Suppressor macrophage treated with lipopolysaccharide for 1 hour (primary cell): ENCODE measurements at places on chromosomes 1 and 21.

GRCh38 chr21:35508139-35508888, 459.2 kb upstream of the RUNX1 start:
- DNase-seq, result peak; percentile 91

DNA sequence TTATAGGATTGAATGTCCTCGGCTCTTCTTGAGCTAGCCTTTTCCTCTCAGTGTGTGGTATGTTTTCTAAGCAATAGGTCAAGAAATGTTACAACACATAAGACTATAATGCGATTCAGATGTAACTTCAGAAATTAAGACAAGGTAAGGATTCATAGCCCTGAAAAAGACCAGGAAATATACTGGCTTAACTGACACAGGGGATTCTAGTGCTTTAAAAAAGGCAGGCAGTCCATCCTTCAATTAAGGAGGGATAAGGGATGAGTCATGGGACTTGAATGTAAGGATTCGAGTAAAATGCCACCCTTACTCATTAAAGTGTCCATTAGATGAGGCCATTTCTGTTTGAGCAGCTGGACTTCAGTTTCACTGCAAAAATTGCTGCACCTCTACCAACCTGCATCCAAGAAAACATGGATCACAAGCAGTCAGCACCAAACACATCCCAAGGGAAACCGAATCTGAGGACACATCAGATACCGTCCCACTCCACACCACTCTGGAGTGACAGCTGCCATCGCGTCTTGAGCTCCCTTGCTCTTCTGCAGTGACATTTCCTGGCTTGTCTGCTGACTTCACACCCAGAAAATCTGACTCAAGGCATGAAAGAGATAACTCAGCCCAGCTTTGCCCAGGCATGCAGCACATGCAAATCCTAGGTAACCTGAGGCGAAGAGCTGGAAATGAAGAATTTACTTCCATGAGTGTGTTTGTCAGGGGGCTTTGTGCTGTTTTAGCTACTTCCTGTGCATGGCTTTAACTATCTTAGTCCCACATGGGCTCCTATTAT, 37.8 kb downstream of the NGF start:
- no peak for DNase-seq

GRCh38 chr1:64251971-64252370, 48.5 kb downstream of the UBE2U start:
- no peak for DNase-seq

- DNase-seq, result no peak
Measured at GRCh38 chr21:25834381-25834780, 99.6 kb downstream of the GABPA start.

DNA sequence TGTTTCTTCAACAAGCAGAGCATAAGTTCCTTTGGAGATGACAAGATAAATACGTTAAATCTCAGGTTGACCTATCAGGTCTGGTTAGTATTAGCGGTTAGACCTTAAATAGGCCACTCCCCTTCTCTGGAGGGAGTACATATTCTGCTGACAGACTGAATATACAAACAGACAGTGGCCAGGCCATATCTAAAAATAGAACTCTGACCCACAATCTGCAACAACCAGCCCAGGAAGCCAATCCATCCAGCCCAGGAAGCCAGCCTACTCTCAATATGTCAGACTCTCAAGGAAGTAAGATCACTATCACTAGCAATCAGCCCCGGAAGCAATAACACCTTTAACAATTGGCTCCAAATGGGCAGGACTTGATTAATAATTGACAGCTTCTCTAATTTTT, 6.7 kb downstream of the IL20 start:
- no peak for DNase-seq

GRCh38 chr1:109243221-109243620, 6.1 kb upstream of the CELSR2 start:
- DNase-seq, result no peak

GRCh38 chr1:229047840-229048620, 222.9 kb upstream of the RAB4A start:
- DNase-seq, result no peak

DNA sequence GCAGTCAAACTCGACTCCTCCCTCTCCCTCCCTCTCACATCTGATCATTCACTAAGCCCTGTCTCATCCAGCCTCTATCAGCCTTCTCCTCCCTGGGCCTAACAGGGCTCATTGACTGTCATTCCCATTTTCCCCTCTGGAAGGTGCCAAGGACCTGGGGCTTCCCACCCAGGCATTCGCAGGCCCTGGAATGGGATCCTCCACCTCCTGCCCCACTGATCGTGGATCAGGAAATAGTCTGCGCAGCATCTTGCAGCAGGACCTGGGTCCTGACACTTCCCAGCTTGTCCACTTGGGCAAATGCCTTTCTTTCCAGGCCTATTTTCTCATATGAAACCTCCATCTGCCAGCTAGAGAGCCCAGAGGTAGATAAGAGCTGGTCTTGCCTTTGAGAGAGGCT, 71.2 kb upstream of the ZC3H12A start:
- DNase-seq, result no peak

GRCh38 chr1:59718989-59719360, 95.8 kb upstream of the HOOK1 start:
- no peak for DNase-seq

DNA sequence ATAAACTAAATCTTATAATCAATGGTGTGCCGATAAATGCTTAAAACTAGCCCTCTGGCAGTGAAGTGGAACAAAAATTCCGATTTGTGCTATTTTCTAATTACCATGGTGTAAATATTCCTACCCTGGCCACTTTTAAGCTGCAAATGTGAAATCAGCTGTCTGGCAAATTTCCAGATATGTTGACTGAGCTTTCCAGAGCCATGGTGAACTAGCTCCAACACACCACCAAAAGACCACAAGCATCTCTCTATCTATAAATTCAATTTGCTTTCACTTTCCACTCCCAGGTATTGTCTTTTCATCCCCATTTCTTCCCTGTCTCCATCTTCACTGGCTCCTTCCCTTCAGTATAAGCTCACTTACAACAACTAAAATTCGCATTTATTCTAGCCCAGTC, 152.3 kb upstream of the RGS18 start:
- DNase-seq, result no peak

GRCh38 chr1:59738152-59738551, 76.6 kb upstream of the HOOK1 start:
- DNase-seq, result no peak

- peak; percentile 77 for DNase-seq
Measured at GRCh38 chr1:228459091-228459993, 27.8 kb upstream of the RNF187 start.

DNA sequence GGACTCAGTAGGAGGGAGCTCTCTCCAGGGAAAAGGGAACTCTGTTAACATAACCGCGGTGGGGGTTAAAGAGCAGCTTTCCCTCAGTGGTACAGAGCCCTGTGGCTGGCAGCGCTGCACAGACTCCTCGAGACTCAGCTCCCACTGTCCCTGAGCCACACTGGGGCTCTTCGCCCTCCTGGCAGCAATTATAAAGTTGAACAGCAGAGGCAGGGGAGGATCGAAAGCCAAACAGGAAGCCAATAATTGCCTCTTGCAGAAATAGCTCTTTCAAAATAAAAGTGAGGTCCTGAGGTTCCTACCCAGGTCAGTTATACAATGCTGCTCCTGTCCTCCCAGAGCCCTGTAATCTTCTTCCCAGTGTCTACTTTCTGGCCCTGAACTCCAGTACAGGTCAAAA, 77.0 kb downstream of the FAM78B start:
- no peak for DNase-seq

GRCh38 chr1:226332947-226333346, 24.0 kb upstream of the LIN9 start:
- DNase-seq, result no peak

- peak; percentile 96 for DNase-seq
Measured at GRCh38 chr1:227734856-227735538, at the start of the genes JMJD4 and SNAP47. JMJD4 (minus strand) TSS chr1:227735302; CDS start chr1:227735273, 29 bp downstream. SNAP47 (plus strand) TSS chr1:227735435; CDS start chr1:227747737, 12,302 bp downstream.

- DNase-seq, result no peak
Measured at GRCh38 chr1:109198745-109199144, 15.0 kb upstream of the SARS1 start.

- DNase-seq, result no peak
Measured at GRCh38 chr1:208280681-208281450, 36.7 kb upstream of the PLXNA2 start.

- no peak for DNase-seq
Measured at GRCh38 chr1:18101508-18101907, 6.1 kb upstream of the IGSF21 start.

GRCh38 chr1:184507604-184508280, 120.9 kb downstream of the C1orf21 start:
- DNase-seq, result no peak

DNA sequence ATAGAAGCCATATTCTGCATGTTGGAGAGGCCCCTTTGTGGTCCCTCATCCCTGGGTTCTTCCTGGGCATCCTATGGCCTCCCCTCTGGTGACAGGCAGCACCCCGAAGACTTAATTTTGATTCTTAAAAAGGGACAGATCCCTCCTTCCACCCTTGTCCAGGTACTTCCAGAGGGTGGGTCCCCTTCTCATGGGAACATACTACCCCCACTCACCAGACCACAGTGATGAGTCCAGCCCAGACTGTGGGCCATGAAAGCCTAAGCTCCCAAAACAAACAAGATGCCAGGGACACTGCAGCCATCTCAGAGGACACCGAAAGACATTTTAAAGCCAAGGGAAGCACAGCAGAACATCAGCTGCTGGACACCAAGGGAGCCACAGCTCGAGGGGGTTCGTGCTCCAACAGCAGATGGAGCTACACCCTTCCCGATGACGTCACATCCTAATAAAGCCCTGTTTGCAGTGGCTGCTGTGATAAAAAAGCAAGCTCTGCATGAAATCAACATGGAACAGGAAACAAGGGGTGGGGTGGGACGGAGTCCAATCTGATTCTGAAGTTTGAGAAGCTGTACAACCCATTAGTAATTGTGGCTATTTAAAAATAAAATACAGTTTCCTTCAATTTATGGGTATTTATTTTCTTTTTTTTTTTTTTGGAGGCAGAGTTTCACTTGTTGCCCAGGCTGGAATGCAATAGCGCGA, 32.4 kb downstream of the GNB1 start:
- peak; percentile 84 for DNase-seq

- peak; percentile 33 for DNase-seq
Measured at GRCh38 chr21:25506261-25506660, 101.0 kb downstream of the MRPL39 start.

DNA sequence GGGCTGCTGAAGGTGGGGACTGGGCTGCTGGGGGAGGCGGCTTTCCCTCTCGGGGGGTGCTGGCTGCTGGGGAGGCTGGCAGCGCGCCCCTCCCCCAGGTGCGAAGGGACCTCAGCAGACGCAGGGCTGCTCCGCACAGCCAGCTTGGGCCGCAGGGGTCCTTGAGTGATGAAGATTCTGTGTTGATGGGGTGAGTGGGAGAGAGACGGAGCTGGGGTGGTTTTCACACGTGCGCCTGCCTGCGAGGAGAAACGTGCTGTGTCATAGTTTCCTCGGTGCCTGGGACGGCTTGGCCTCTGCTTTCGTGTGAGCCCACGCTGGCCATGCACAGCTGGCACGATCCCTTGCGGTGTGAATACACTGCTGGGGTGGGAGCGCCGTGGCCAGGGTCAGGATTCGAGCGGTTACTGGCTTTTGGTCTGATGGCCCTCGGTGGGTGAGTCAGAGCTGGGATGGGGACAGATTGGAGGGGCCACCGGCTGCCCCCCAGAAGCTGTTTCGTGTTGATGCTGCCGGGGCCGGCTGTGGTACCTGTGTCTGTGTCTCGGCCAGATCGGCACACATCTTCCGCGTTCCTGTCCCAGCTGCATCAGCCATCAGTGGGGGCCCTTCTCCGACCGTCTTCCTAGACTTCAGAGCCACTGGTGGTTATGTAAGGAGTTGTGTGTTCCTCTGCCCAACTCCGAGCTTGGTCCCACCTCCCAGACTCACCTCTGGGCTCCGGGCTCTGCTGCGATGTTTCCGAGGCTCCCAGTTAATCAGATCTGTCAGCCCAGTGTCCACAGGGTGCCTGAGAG, 24.9 kb downstream of the PRKCZ start:
- DNase-seq, result no peak

- no peak for DNase-seq
Measured at GRCh38 chr21:28769683-28770082, 223.0 kb downstream of the LTN1 start.

GRCh38 chr1:215273838-215274516, 191.4 kb downstream of the KCNK2 start:
- no peak for DNase-seq

GRCh38 chr1:48216313-48216712, 6.2 kb upstream of the SLC5A9 start:
- no peak for DNase-seq

- DNase-seq, result peak; percentile 88
Measured at GRCh38 chr1:17335821-17336710, 28.1 kb downstream of the PADI4 start.

DNA sequence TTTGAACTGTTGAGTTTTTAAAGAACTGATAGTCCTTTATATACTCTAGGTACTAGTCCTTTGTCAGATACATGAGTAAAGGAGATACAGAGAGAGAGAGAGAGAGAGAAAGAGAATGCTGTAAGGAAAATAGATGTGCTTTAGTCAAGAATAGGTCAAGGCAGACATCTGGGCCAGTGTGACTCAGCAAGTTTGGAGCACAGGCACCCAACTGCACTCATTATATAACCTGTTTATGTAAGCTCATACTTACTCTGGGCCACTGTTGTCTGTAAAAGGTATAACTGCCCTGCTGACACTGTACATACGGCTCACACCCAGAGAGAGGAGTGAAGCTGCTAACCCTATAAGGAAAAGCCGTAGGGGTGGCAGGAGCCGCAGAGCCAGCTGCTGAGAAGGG, 32.2 kb upstream of the AKT3 start:
- DNase-seq, result no peak

DNA sequence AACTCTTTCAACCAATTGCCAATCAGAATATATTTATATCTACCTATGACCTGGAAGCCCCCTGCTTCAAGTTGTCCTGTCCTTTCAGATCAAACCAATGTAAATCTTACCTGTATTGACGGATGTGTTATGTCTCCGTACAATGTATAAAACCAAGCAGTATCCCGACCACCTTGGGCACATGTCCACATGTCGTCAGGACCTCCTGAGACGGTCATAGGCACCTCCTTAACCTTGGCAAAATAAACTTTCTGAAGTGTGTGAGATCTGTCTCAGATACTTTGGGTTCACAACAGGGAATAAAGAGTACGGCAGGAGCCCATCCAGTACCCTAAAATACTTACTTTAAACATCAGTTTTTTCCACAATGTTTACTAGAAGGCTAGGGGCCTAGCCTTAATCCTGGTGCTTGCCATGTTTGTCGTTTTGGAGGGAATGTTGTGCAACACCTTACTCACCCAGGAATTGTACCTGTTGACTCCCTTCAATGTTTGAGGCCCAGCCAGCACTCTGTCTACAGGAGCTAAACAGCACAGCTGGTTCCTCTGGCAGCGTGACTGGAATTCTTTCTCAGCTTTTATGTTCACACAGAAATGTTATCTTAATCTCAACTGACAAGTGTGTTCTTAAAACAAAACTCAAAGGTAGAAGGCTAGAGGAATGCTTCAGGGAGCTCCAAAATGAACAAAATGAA, 90.8 kb upstream of the USP25 start:
- DNase-seq, result no peak

GRCh38 chr1:44276901-44277300, 63.6 kb downstream of the DMAP1 start:
- no peak for DNase-seq

GRCh38 chr1:194487172-194487571, 1300.8 kb upstream of the B3GALT2 start:
- DNase-seq, result no peak
